ENCODE measurements at places on chromosomes 5 and 9.

GRCh38 chr5:63516006-63516405, 446.2 kb downstream of the HTR1A start:
- DNase-seq, result no peak

GRCh38 chr5:2989517-2989916, 238.0 kb upstream of the IRX2 start:
- no peak for DNase-seq

- peak; percentile 90 for DNase-seq
Measured at GRCh38 chr9:72305102-72305546, 59.9 kb downstream of the ZFAND5 start.

- DNase-seq, result no peak
Measured at GRCh38 chr9:108053555-108054061, 564.0 kb upstream of the KLF4 start.

DNA sequence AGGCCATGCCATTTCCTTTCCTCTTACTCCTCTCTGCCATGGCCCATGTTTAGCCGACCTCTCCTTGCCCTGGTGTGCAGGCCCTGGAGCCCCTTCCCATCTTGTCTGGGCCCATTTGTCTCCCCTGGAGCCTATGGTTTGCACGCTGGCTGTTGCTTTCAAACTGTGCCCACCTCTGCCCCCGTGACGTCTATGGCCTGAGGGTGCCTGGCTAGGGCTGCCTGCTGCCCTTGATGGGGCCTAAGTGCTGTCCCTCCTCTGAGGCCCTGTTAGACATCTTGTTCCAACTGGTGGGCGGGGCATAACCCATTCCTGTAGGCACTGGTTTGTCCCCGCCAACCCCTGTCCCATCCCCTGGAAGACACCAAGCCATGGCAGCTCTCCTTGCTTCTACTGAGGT, 22.7 kb upstream of the ENHO start:
- DNase-seq, result no peak

DNA sequence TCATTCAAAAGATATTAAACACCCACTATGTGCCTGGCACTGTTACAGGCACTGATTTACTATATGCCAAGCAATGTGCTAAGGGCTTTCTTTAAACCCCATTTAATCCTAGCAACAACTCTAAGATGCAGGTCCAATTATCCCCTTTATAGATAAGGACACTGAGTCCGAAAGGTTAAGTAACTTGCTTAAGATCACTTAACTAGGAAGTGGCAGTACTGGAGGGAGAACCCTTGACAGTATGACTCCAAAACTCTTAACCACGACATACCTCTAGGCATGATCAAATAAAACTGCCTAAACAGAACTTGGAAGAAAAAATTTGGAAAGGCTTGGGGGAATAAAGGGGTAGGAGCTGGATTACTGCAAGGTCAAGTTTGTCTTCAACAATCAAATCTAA, 1.7 kb downstream of the RAB14 start:
- DNase-seq, result no peak

DNA sequence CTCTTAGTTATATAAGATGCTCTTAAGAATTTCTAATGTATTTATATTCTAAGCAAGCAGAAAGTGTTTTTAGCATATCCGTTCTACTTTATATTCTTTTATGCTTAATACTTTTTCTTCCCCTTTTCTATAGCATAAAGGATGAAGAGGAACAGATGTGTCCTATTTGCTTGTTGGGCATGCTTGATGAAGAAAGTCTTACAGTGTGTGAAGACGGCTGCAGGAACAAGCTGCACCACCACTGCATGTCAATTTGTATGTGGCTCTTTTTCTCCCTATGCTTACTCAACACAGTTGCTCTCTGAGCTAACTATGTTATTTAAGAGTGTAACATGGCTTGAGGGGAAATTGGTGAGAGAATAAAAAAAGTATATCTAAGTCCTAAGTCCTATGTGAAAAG, 37.6 kb upstream of the SETD9 start:
- DNase-seq, result no peak

DNA sequence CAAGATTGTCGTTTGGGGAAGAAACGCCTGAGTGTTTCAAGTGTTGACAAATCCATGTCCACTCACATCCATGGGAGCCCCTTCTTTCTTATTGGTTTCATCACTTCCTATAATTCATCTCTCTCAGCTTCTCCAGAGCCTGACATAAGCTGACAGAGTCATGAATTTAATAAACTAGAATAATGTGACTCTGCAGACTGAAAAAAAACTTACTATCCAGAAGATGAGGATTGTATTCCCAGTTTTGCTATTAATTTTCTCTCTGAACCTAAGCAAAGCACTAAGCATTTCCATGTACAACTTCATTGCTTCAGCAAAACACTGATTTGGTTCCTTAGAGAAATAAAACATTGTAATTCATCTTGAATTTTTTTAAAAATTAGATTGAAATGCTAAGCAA, 691.8 kb downstream of the MTRR start:
- DNase-seq, result no peak

- no peak for DNase-seq
Measured at GRCh38 chr5:155293605-155294178, 280.1 kb downstream of the KIF4B start.

GRCh38 chr9:86321373-86321772, 32.8 kb downstream of the TUT7 start:
- no peak for DNase-seq

DNA sequence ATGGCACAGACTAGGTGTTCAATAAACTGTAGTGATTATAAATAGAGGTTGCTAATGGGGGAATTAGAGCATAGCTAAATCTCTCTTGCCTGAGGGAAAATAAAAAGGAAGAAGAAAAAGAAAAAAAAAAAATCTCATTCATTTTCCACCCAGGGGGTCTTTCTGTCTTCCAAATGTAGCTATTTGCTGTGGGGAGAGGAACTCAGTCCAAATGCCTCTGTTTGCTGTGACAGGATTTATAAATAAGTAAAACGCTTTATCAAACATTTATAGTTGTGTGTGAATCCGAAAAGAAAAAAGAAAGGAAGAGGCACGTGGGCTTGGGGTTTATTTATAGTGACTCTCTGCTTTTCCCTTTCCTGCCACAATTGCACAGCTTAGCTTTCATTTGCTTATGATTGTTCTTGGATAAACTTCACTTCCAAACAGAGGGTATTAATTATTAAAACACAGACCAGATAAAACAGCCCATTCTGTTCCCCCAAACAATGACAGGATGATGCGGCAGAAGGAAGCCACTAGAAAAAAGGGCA, 245.7 kb downstream of the ASTN2 start:
- DNase-seq, result no peak

DNA sequence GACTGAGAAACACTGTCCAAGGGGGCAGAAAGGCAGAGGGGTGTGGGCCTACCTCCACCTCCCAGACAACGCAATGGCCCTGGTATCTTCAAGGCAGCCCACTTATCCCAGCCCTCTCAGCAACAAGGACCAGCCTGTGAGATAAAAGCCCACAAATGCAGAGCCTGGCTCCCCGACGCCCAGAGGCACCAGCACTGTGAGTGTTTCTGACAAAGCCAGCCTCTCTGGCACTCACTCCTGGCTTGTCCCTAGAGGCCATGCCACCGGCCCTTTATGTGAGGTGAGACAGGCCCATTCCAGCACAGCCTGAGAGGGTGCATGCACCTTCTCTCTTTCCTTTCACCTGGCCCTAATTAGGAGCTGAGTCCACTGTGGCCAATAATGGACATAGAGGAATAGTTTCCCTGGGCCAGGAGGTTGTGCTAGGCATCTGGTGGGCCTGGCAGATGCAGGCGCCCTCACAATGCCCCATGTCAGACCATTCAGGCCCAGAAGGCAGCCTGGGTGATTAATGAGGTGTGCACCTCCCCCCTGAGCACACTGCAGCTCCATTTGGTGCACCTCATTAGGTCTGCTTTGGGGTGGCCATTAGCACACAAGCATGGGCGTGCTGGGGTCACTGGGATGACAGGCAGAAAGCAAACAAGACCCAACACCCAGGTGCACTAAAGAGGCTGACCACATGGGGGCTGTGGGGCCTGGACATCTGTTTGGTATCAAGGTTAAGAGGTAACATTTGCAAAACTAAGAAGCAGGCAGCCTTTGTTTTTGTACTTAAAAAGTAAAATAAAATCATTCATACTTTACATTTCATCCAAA, 176.0 kb downstream of the MED10 start:
- DNase-seq, result no peak

DNA sequence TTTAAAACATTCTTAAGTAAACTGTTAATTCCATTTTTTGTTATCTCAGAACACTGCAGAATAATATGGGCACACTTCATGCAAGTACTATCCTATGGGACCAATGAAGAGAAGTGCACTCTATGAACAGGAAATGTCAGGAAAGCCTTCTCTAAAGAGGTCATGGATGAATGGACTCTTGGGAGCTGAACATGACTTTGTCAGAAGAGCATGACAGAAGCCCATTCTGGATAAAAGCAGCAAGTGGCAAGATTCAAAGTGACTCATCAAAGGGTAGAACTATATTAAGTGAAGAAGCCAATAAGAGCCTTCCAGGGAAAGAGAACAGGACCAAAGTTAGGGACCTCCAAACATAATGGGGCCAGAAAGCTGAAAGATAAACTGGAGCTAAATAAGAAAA, 94.0 kb downstream of the RAPGEF6 start:
- DNase-seq, result no peak

- DNase-seq, result no peak
Measured at GRCh38 chr5:61245486-61245885, 83.2 kb upstream of the SMIM15 start.

DNA sequence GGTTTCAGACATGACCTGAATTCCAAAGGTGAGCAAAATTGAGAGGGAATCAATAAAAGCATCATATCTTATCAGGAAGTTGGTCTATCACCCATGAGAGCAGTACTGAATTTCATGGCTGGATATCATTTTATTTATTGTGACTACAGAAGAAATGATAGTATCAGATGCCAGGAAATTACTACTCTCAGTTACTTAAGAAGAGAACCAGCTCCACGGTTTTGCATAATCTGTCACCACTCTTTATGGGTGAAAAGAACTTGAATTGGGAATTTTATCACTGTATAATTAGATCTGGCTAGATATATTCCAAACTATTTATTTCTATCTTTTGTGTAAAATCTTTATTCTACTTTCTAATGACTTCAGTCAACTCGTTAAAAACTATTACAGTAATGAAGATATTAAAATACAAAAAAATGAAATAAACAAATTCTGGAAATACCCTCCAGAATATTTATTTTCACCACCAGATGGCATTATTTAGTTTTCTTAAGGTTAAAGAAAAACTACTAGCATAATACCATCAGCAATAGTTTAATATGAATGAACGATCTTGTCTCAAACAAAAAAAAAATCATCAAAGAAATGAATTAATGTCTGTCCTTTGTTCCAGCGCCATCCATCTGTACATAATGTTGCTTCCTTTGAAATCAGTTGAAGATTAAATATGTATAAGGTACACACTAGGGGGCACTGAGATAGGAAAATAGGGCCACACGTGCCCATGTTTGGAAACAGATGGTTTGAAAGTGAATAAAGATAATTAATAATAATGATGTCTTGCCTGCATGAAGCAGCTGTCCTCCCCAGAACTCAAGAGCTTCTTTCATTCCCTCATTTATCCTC, 84.7 kb upstream of the SLCO6A1 start:
- peak; percentile 29 for DNase-seq

DNA sequence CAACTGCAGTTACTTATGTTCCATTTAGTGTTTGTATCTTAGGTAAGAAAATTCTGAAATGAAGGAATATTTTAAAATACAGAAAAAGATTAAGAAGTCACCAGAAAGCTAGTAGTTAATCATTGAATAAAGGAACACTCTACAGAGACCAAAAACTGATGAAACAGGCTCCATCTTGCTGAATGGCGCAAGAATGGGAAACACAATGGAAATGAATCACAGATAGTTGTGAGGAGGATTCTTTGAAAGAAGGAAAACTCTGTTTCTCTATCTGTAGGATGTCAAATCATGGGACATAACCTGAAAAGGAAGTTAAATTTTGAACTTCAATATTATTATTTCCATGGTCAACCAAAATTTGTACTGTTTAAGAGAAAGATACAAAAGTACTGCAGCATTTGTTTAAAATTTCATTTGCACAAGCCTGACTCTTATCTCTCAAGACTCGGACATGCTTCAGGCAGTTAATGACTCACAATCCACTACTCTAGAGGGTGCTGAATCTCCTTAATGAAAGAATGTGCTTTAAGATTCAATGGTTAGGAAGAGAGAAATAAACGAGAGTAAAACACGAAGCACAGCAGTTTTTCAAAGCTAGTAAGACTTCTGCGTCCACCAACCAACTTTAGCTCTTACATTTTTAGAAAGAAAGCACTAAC, 1064.4 kb upstream of the DMAC1 start:
- no peak for DNase-seq

- DNase-seq, result no peak
Measured at GRCh38 chr9:131523451-131524435, 7.3 kb downstream of the UCK1 start.

GRCh38 chr9:125296843-125297372, 35.3 kb downstream of the GAPVD1 start:
- no peak for DNase-seq

- peak; percentile 43 for DNase-seq
Measured at GRCh38 chr9:124286292-124286931, 28.7 kb downstream of the NEK6 start.

GRCh38 chr5:126808521-126808988, 31.6 kb downstream of the LMNB1 start:
- no peak for DNase-seq

DNA sequence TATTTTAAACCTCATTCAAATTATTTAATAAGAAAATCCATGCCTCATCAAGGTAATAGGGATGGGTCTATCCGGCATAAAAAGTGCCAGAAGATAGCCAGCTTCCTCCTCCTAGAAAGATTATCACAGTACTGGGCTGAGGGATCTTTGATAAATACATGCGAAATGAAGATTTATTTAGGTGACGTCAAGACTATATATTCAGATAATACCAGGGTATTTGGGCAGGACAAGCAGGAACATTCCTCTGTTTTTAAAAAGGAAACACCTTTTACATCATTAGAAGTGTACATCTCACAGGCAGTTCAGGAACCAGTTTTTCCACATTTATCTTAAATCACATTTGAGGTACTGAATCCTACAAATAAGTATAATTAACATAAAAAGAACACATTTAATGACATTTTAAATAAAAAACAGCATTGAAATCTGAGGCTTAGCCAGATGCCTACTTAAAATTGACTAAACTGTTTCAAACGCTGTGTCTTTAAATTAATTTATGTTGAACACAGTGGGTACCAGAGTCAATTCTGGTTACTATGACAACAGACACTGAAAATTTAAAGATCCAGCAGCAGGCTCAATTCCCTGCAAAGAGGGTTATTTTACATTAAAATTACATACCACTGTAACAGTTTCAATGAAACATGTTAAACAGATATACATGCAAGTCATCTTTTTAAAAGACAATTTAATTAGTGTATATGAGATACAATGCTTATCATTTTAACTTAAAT, 124.7 kb upstream of the SLCO6A1 start:
- no peak for DNase-seq

GRCh38 chr5:128169401-128170017, 85.9 kb downstream of the SLC12A2 start:
- DNase-seq, result no peak

DNA sequence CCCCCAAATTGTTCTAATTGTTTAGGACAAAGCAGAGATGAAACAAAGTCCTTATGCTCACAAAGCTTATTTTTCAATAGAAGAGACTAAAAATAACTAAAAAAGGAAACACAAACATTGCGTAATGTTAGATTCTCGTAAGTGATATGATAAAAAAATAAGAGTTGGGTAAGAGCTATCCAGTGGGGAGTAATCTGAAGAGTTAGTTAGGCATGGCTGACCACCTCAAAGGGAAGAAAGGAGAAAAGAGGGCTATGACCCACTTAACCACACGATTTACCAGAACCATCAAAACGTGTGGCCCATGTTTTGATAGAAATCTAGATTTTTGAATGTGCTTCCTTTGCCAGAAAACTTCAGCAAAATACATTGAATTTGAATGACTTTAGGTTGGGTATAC, 1296.8 kb upstream of the NUDT12 start:
- DNase-seq, result no peak

GRCh38 chr9:70614786-70615463, 200.5 kb upstream of the KLF9 start:
- no peak for DNase-seq
